ENCODE measurements at places on chromosomes 5 and 9.
A peak's percentile ranks its signal among the peaks of the same experiment; 100 is the strongest.

- DNase-seq: no peak
Observed at GRCh38 chr5:66511491-66511890, 84.7 kb upstream of the MAST4 start.

- no peak for DNase-seq
Observed at GRCh38 chr9:89595646-89596045, 9.2 kb upstream of the GADD45G start.

DNA sequence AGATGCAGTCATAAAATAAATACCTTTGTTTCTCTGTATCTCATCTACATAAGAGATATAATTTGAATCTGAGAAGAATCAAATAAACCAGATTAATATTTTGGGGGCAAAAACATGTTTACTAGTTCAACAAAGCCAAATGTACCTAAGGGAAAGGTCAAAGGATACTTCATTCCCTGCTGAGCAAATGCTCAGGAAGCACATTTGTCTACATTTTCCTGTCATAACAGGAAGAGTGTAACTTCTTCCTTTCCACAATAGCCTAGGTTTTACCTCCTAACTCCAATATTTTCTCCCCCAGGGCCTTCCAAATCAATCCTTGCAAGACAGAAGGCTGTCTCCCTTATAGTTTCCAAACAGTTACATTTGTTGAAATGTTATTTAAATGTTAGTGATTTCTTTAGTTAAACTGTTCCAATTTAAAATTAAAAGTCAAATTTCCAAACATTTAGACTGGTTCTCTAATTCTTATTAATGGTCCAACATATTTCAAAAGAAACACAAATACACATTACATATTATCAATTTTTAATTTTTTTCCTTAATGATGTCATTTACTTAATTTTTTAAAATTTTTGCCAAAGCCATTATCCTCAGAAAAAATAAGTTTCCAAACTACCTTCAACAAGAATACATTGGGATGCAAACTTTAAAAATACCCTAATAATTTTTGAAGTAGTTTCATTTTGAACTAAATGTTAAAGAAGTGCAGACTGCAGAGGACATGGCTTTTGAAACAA lies 67.8 kb downstream of the MEF2C start:
- DNase-seq: no peak

GRCh38 chr5:146849694-146850303 lies 28.8 kb downstream of the PPP2R2B start:
- DNase-seq: no peak

DNA sequence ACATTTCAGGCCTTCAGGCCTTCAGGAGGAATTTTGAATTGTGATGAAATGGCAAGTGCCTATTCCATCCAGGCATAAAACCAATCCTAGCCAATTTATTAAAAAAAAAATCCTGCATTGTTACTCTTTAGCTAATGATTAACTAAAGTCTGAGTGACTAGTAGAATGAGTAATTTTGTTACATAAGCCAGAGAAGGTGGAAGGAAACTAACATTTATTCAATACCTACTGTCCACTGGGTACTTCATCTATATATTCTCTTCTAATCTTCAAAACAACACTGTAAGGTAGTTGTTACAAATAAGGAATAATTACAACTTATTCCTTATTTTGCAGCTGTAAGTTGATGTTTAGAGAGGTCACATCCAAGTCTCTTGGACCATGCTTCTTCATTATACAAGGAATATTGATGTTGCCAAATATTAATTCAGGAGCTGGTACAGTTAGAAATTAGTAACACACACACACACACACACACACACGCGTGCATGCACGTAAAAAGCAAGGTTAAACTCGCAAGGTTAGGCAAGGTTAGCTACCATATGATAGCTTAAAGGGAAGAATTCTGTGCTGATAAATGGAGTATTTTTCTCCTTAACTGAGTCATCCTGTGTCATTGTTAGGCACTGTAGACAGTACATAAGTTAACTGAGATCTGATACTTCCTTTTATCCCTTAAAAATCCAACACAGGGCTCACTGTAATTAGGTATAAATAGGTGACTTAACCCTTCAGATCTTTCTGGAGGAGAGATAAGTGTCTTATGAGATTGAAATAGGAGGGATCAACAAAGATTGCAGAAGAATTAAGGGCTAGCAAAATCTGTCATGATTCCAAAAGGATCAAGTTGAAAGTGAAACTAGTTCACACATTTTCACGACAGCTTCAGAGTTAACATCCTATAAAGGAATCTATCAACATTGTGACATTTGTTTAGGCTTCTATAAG lies 596.9 kb downstream of the PDE4D start:
- no peak for DNase-seq

DNA sequence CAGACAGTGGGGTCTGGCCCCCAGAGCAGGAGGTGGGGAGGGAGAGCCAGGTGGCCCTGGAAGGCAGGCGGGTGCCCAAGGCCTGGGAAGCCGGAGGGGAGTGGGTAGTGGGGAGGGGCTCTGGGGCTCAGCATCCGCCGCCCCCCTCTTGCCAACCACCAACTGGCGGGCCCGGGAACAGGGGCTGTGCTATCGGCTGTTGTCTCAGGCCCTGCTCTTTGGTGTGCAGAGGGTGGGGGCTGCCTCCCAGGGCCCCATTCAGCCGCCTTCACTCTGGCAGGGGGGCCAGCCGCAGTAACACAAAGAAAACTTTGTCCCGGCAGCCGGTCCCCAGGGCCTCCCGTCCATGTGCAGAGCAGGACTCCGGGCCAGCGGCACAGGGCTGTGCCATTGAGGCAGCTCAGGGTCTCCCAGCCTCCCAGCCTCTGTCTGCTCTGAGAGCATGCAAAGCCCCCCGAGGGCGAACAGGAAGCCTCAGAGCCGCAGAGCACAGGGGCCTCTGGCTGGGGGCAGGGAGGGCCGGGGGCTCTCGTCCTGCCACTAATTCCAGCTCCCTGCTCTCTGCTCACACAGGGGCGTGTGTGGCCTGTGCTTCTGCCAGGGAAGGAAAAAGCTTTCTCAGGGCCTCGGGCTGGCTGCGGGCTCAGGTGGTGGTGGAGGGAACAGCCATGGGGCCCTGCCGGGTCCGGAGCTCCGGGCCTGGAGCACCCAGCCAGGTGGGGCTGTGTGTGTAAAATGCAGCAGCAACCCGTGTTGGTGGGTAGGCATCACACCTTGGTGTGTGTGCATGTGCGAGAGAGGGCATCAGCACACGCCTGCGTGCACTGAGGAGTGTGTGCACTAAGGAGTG lies 54.2 kb upstream of the NOTCH1 start:
- no peak for DNase-seq

GRCh38 chr5:109468288-109468676 lies 58.5 kb upstream of the PJA2 start:
- peak; percentile 64 for DNase-seq

GRCh38 chr9:129224618-129225489 lies 46.8 kb upstream of the IER5L start:
- DNase-seq: no peak

- no peak for DNase-seq
Observed at GRCh38 chr5:179129607-179130071, 69.5 kb downstream of the ZNF354C start.

GRCh38 chr9:35725362-35725761 lies 6.6 kb downstream of the TLN1 start:
- no peak for DNase-seq

DNA sequence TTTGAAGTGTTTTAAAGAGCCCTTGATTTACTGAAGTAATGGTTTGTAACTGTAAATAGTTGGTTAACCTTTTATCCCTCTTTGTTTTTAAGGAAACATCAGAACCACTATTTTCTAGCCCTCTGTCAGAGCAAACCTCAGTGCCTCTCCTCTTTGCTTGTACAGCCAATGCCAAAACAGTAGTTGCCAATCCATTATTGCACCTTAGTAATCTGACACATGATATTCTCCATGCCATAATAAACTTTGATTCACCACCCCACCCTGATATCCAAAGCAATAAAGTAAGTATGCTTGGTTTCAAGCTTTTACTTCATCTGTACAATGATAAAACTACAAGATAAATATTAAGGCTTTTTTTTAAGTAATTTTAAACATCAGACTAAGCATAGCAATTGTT lies 100.8 kb downstream of the DMXL1 start:
- DNase-seq: no peak

DNA sequence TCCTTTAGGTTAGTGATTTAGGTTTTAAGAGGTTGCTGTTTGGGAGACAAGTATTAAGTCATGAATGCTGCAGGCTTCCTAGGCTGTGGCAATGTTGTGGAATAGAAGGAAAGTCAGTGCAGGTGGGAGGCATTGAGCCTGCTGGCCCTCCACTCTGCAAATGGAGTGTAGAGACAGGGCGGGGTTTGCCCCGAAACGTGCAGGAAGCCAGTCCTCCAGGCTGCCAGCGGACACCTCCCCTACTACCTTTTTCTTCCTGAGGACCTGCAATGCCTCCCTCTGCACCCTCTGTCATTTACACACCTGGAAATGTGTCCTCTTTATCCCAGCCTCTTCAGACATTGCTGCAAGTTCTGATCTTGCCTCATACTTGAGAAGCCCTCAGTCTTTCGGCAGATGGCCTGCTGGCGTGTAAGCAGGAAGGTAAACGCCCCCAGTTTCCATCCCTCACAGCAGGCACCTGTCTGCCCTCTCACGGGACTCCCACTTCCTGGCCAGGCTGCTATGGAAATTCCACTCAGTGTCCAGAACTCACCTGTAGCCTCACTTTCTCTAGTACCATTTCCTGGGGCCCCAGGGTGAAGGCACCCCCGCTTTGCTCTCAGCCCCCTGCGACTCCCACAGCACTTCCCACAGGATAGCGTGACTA lies 81.6 kb upstream of the BOD1 start:
- DNase-seq: peak; percentile 7

DNA sequence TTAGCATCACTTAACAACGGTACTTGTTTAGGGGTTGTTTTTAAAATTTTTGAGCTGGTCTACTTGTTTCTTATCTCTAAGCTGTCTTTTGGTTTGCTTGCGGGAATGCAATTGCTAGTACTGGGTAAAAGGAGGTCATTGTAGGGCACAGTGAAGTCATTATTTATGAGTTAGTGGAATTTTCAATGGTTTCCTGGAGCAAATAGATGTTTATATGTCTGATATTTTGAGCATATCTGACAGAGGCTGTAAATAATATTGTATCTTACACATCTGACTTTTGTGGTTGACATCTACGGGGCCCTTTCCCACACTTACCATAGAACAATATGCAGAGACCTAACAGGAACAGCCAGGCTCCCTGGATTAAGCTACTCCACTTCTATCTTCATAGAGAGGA lies 90.4 kb upstream of the IL6ST start:
- no peak for DNase-seq

DNA sequence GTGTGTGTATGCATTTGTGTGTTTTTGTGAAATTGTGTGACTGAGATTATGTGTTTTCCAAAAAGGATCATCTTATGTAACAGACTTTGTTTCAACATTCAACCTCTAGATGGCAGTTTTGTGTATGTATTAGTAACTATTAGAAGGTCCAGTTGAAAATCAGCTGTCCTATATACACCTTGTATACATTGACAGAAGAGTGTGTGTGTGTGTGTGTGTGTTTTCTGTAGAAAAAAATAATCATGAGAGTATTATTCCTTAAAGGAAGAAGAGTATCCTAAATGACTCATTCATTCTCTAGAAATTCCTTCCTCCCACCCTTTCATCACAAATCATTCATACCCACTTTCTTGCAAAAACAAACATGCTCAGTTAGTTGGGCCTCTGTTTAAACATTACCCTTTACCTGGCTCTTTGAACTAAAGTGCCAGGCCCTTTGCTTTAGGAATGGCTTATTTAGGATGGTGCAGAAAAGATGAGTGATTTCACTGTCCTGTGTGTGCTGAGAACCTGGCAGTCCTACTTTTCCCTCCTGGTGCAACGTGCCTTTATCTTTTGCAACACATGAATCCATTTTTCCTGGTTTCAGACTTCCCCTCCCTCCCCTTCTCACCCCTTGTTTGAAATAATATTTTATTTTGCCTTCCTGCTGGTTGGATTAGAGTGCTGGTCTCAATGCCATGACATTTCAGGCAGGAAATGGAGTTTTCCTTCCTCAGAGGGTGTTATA lies 152.2 kb downstream of the ARHGAP26 start:
- peak; percentile 56 for DNase-seq

GRCh38 chr5:148725675-148726074 lies 71.3 kb upstream of the HTR4 start:
- peak; percentile 38 for DNase-seq
